ENCODE measurements at places on chromosomes 13 and 19.

DNA sequence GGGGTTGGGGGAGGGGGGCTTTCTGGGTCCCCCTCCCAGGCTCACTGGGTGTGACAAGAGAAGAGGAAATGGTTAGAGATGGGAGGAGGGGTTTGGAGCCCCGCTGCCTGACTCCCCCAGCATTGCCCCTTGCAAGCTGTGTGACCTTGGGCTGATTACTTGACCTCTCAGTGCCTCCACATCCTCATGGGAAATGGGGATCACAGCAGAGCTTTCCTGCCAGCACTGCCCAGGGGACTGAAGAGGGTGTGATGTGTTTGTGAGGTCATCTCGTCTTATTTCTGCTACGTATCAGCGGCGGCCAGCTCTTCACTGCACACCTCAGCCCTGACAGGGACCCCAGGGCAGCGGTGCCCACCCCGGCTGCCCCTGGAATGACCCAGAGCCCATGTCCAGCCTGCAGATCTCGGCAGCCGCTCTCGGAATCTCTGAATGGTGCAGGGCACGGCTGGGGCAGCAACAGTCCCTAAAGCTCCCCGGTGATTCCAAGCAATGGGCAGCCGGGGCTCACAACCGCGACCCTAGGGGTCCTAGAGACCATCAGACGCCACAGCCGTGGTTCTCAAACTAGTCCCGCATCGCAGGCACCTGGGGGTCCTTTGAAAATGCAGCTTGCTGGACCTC, 8.4 kb downstream of the PNMA8B start:
- no peak for DNase-seq

DNA sequence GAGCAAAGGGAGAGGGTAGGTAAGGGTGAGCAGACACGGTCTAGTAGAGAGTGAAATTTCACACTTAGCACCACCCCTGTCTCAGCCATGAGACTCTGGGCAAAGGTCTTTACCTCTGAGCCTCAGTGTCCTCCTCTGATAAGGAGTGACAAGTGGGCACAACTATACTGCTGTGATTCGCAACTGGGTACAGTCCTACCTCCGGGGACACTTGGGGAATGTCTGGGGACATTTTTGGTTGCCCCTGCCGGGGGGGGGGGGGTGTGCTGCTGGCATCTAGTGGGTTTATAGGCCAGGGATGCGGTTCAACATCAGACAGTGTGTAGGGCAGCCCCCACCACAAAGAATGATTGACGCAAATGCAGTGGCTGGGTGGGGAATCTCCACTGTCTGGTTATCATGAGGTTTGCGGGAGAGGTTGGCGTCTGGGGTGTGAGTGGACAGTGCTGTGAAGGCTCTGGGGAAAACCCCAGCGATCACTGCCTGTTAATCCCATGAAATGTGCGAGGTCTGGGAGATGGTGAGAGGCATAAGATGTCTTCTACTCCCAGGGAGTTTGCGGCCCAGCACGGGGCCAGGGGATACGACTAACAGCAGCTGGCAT, 4.3 kb downstream of the NACC1 start:
- DNase-seq: no peak

DNA sequence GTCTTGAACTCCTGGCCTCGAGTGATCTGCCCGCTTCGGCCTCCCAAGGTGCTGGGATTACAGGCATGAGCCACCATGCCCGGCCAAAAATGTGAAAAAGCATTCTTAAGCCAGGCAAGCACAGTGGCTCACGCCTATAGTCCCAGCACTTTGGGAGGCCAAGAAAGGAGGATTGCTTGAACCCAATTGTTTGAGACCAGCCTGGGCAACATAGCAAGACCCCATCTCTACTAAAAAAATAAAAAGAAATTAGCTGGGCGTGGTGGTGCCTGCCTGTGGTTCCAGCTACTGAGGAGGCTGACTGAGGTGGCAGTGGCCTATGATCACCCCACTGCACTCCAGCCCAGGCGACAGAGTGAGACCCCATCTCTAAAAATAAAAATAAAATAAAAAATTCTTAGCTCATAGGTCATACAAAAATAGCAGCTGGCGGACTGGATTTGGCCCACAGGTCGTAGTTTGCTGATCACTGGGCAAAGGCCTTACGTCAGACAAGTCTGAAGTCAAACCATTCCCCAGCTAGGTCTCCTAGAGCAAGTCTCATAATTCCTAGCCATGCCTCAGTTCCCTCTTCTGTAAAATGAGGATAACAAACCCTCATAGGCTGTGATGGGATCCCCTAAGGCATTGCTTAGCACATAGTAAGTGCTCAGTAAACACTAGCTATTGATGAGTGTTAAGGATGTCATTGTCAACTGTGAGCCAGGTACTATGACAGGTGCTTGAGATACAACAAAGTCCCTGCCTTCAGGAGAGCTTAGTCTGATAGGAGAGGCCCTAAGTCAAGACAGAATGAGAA, 36.0 kb downstream of the INSR start:
- no peak for DNase-seq

DNA sequence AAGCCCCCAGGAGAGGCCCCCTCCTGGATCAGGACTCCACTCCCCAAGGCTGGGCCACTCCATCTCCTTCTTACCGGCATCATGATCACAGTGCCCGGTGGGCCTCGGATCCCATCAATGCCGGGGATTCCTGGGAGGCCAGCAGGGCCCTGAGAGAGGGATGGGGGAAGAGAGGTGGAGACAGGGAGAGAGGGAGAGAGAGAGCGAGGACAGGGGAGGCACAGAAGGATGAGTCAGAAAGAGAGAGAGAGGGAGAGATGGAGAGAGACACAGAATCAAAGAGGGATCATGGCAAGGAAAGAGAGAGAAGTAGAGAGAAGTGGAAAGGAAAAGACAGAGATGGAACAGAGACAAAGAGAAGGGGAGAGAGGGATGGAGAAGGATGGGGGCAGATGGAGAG, 13.8 kb downstream of the COL5A3 start:
- no peak for DNase-seq

GRCh38 chr13:46577696-46578589, 25.0 kb downstream of the LRCH1 start:
- no peak for DNase-seq

Measured in thymus (tissue), 14 donors.